Left renal pelvis (tissue), 4 donors: ENCODE measurements at places on chromosomes 7 and 10. TPM values are rescaled to one million over a fixed set of nuclear protein-coding genes. Genes with fewer than 3 reads are reported as not detected.

SLC26A5 gene
- polyA plus RNA-seq = 0.22 TPM

GTF2IRD1 gene
- polyA plus RNA-seq = 35.2 TPM

RBAK gene
- 20.3 TPM for polyA plus RNA-seq

GAD2 gene
- polyA plus RNA-seq = 0.14 TPM

ASZ1 gene
- polyA plus RNA-seq = not detected

GRCh38 chr7:82126576-82126975 lies 317.0 kb downstream of the CACNA2D1 start:
- no peak for DNase-seq

DNA sequence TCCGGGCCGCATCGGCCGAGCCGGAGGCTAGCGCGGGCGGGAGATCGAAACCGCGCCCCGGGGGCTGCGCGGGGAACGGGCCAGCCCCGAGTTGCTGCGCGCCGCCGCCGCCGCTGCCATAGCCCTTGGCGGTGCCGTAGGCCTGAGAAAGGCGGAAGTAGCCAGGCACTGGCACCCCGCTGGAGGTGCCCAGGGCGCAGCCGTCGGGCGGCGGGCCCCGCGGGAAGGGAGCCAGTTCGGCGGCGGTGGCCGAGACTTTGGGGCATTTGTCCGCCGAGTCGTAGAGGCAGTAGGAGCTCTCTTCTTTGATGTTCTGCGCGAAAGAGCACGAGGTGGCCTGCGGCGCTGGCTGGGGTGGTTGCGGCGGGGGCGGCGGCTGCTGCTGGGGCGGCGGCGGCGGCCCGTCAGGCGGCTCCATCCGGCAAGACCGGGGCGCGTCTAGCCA lies 587 bp downstream of the HOXA10 start:
- DNase-seq = no peak

GRCh38 chr7:82506702-82507101 lies 63.1 kb upstream of the CACNA2D1 start:
- DNase-seq = no peak
